ENCODE measurements at places on chromosomes 1 and 21.

GRCh38 chr1:211376807-211377470 lies 50.3 kb downstream of the TRAF5 start:
- DNase-seq, result no peak

GRCh38 chr21:45592208-45592619 lies 50.0 kb upstream of the SLC19A1 start:
- DNase-seq, result no peak

DNA sequence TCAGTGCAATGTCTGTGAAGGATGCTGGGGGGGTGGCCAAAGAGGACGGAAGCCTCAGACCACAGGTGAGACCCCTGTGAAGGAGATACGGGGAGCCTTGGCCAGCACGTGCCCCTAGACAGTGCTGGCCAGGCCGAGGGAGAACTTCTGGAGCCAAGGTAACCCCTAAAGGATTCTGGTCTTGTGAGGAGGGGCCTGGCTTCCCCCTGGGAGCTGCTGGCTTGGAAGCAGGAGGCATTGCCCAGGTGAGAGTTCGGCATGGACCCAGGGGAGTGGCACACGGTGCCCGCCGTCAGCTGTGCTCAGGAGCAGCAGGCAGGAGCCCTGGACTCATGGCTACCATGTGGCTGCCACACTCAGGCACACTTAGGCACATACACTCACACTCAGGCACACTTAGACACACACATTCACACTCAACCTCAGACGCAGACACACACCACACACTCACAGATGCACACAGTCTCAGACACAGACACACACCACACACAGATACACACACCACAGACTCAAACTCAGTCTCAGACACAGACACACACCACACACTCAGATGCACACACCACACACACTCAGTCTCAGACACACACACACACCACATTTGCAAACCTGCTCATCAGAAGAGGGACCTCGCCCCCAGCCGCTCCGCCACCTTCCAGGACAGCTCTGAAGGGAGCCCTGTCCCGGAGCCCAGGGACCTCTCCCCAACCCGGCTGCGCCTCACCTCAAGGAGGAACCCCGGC lies 1.1 kb upstream of the COL6A2 start:
- DNase-seq, result peak; percentile 2

- DNase-seq, result no peak
Observed at GRCh38 chr1:55352080-55352810, 137.1 kb upstream of the USP24 start.

GRCh38 chr1:234985516-234986294 lies 142.9 kb downstream of the TOMM20 start:
- DNase-seq, result no peak
